ENCODE measurements at places on chromosomes 5 and 9.

DNA sequence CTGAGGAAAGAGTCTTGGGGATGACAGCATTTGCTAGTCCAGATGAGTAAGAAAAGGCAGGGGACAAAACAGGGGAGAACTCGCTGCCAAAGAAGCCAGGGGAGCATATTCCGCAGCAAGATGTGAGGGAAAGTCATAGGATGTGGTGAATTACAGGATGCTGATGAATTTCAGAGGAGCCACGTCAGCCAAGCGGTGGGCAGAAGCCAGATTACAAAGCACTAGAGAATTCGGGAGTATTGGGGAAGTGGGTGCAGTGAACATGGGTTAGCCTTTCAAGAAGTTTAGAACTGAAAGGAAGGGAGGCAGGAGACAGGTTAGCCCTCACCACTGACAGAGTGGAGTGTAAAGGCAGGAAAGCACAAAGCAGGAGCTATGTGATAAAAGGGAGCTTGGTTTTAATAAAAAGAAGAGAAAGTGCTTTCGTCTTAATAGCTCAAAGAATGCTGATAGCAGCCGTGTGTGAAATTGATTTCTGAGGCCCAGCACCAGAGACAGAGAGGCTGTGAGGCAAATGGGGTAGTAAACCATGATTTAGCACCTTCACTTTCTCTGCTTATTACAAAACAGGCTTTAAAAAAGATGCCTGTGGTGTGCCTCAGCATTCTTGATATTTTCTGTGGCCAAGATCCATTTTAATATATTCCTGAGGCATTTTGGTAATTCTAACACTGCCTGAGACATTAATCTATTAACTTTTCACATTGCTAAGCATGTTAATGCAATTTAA is 16.9 kb downstream of the ADAMTSL1 start:
- no peak for DNase-seq

- no peak for DNase-seq
Observed at GRCh38 chr5:55022450-55022849, 1.6 kb upstream of the GZMK start.

DNA sequence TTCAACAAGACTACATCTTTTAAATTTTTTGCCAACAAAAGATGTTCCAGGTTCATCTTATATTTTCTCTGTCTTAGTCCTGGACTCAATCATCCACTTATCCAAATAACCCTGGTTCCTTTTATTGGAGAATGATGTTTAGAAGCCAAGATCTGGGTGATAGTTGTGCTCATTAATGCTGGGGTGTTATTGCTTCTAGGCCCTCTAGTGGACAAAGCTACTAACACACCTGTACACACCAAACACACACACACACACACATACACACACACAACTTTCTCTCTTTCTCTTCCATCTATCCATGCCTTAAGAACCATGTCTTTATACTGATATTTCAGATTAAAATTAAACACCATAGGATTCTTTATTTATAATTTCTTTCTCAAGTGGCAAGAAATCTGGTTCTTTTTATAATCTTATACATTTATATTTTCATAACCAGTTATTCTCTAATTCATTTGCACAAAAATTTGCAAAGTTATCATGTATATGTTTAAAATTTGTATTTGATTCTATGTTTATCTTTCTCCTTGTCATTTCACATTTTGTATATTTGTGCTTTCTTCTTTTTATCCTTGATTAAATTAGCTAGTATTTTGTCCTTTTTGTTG is 179.1 kb upstream of the SMIM23 start:
- DNase-seq = no peak

GRCh38 chr9:129289883-129290282 is 111.8 kb upstream of the IER5L start:
- peak; percentile 17 for DNase-seq

- no peak for DNase-seq
Observed at GRCh38 chr5:122175852-122176251, 46.5 kb downstream of the ZNF474 start.

GRCh38 chr9:29066141-29066640 is 1492.9 kb upstream of the C9orf72 start:
- no peak for DNase-seq

DNA sequence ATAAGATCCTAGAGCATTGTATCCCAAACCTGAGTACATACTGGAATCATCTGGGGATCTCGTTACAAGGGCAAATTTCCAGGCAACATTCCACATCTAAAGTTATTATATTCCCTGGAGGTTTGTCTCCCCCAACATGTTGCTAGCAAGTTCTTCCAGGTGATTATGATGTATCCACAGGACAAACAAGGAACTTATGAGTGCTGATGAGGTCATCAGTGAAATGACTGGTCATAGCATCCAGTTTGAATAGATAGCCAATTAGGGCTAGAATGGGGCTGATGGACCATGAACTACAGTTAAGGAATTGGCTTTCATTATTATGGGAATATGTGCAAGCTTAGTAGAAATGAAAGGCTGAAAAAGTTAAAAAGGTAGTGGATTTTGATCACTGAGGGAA is 115.2 kb downstream of the CWC27 start:
- DNase-seq = no peak

- no peak for DNase-seq
Observed at GRCh38 chr5:134994560-134995156, 27.0 kb downstream of the CATSPER3 start.

GRCh38 chr5:40376566-40376965 is 303.1 kb upstream of the PTGER4 start:
- no peak for DNase-seq

- no peak for DNase-seq
Observed at GRCh38 chr5:142547445-142548380, 138.2 kb downstream of the FGF1 start.

DNA sequence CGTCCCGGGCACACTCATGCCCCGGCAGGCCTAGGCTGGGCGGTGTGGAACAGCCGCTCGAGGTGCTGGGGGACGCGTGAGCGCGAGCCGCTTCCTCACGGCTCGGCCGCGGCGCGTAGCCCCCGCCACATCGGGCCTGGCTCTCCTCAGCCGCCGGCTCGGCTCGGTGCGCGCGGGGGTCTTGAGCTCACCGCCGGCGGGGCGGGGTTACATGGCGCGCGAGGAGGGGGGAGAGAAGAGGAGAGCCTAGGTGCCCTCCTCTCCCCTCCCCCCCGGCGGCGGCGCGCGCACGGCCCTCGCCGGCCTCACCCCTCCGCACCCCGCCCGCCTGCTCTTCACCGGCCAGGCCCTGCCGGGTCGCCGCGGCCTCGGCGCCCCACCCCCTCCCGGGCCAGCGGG is 7.7 kb downstream of the RANBP6 start:
- DNase-seq = peak; percentile 84

- DNase-seq = no peak
Observed at GRCh38 chr9:88694625-88695024, 159.6 kb downstream of the NXNL2 start.

DNA sequence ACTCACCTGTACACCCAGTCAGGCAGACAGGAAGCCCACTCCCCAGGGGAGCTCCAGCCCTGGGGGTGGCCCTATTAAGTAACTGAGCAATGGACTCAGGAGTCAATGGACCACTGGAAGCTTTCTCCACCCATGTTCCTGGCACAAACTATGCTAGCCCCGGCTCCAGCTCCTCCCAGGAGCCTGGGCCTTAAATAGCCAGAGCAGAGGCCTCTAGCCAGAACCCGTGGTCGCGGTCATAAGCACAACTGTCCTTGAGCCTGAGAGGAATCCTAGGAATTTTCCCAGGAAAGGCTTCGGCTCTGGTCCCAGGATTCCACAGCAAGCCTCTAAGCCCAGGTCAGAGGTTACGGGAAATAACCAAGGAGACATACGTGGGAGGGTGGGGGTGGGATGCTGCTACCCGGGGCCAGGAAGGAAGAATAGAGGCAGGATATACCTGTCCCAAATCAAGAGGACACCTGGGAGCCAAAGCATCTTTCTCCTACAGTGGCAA is 5.5 kb downstream of the SEPTIN8 start:
- no peak for DNase-seq

- DNase-seq = no peak
Observed at GRCh38 chr9:72353455-72354116, 11.4 kb downstream of the ZFAND5 start.

- no peak for DNase-seq
Observed at GRCh38 chr5:123785162-123786071, 273.4 kb downstream of the CSNK1G3 start.

DNA sequence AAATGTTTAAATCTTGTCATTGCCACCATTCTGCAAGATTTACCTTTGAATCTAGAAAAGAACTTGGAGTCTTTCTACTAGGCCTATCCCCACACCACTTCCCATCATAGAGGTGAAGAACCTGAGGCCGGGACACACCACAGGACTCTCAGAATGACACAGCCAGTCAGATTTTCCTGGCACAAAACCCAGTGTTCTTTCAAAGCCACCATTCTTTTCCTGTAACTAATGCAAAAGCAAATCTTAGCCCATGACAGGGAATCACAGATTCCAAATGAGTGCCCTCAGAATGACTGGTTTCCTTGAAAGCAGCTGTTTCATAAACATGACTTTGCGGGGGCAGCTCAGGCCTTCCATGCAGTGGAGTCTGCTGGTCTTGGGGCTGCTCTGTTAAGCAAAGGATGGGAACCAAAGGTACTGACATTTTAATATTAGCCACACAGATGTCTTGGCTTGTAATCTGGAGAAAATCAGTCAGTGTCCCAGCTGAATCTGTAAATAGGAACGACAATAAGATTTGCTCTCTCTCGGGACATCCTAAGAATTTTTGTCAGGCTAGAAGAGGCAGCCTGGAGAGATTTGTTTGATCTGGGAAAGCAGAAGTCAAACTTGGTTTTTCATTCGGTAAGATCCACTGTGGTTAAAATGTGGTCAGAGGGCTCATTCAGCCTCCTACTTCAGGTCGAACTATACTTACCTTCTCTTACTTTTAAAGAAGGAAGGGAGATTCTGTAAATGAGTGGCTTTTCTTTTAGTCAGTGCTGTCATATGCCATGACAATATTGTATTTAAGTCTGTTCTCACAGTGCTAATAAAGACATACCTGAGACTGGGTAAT is 115.1 kb downstream of the PALM2AKAP2 start:
- no peak for DNase-seq
